ENCODE measurements at places on chromosomes 5 and 9. TPM values are rescaled to one million over a fixed set of nuclear protein-coding genes. Genes with fewer than 3 reads are reported as not detected.

The MYOT gene
- not detected for total RNA-seq

The SLC46A2 gene
- total RNA-seq = not detected

The LCN10 gene
- not detected for total RNA-seq

The MAMDC4 gene
- total RNA-seq = 3.4 TPM

The SH3RF2 gene
- 4.0 TPM for total RNA-seq

The CCNH gene
- 76.4 TPM for total RNA-seq

Measured in glomerular endothelial cell (primary cell).